ENCODE measurements at places on chromosomes 11 and 22.

GRCh38 chr11:33953289-33953688 lies 61.4 kb upstream of the LMO2 start:
- no peak for DNase-seq

DNA sequence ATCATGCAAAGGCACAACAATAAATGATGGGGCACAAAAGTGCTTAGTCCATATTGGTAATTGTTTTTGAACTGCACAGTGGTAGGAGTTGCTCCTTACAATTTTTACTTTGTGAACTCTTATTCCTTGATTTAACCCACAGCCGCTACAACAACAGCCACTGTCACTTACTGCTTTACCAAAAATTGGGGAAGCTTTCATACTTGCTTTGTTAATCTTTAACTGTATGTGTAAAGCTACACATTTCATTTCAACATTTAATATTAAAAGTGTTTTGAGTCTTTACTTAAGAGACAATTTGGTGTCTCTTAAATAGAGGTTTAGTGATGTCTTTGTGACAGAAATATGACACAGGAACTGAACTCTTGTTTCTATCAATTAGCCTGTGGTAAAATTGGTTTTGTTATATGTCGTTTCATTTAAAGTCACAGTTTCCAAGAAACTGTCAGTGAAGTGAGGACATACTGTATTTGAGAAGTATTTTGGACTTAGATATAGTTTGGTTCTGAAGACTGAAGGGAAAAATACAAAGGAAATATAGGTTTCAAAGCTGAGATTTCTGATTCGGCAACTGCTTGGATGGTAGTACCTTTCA lies 6.5 kb upstream of the IL18BP start:
- no peak for DNase-seq

DNA sequence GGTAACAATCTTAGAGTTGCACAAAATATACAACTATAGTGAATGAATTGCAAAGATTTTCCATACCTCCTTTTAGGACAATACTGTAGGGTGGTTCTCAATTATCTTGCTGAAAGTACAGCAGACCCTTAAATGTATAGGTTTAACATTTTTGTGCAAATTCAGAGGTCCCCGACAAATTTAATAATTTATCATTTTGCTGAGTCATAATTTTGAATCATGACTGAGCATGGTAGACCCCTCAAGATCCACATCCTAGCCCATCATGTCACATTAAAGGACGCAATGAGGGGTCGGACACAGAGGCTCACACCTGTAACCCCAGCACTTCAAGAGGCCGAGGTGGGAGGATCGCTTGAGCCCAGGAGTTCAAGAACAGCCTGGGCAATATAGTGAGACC lies 43.5 kb downstream of the OSBP start:
- no peak for DNase-seq

DNA sequence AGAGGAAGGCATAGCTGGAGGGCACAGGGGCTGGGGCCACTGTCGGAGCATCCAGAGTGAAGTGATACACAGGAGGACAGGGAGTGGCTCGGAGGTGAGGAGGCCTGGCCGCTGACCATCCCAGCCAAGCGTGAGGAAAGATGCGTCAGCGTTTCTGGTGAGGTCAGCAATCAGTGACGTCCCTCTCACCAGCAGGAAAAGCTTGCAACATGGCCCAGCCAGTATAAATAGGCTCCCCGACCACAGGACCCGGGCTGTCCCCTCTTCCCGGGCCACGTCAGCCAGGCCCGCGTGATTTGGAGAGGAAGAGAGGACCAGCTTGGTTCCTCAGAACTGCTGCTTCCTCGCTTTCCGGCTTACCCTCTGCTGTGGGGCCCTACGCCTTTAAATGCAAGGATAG lies 4.2 kb upstream of the OSM start:
- no peak for DNase-seq

GRCh38 chr22:39179401-39179827 lies 26.9 kb upstream of the CBX7 start:
- DNase-seq: no peak

DNA sequence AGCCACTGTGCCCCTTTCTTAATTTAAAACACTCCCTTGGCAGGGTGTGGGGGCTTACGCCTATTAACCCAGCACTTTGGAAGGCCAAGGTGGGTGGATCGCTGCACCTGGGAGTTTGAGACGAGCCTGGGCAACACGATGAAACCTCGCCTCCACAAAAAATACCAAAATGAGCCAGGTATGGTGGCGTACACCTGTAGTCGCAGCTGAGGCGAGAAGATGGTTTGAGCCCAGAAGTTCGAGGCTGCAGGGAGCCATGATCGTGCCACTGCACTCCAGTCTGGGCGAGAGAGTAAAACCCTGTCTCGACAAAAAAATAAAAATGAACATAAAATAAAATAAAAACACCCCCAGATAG lies 45.0 kb downstream of the LINC01488 start:
- DNase-seq: no peak

- DNase-seq: no peak
Observed at GRCh38 chr11:73531386-73531785, 66.5 kb downstream of the FAM168A start.

- DNase-seq: no peak
Observed at GRCh38 chr11:117677729-117678310, 119.2 kb downstream of the DSCAML1 start.

GRCh38 chr22:17229991-17230630 lies 10.9 kb upstream of the ADA2 start:
- no peak for DNase-seq

DNA sequence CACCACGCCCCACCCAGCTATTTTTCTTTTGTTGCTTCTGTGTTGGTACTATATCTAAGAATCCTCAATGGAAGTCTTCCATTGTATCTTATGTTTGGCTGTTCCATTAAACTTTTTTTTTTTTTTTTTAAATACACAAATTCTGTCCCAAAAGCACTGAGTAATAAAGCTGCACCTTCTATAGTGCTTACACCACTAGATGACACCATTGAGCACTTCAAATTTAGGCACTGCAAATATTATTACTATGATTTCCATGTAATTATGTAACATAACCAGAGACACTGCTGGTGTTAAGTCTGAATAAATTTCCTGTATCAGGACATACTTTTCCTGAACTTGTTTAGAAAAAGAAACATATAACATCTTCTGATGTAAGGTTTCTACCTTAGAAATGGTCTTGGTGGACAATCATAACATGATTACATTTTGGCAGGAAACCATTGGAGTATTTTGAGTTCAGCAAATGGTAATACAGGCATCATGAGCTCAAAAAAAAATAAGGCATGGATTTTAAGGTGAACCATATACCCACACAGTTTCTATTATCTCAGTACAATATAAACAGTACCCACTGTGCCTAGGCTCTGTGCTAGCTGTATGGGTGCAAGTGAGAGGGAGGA lies 110.5 kb downstream of the ATG16L2 start:
- no peak for DNase-seq

DNA sequence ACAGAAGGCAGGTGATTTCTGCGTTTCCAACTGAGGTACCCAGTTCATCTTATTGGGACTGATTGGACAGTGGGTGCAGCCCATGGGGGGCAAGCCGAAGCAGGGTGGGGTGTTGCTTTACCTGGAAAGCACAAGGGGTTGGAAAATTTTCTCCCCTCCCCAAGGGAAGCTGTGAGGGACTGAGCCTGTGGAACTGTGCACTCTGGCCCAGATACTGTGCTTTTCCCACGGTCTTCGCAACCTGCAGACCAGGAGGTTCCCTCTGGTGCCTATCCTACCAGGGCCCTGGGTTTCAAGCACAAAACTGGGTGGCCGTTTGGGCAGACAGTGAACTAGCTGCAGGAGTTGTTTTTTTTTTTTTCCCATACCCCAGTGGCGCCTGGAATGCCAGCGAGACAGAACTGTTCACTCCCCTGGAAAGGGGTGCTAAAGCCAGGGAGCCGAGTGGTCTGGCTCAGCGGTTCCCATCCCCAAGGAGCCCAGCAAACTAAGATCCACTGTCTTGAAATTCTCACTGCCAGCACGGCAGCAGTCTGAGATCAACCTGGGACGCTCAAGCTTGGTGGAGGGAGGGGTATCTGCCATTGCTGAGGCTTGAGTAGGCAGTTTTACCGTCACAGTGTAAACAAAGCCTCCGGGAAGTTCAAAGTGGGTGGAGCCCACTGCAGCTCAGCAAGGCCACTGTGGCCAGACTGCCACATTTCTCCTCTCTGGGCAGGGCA lies 97.2 kb downstream of the JRKL start:
- no peak for DNase-seq

- no peak for DNase-seq
Observed at GRCh38 chr11:89490981-89491690, at the start of gene NOX4. Gene NOX4 (minus strand): TSS chr11:89491375. CDS start chr11:89491246, 129 bp downstream.

GRCh38 chr11:2268729-2269600 lies 1.4 kb downstream of the ASCL2 start:
- peak; percentile 52 for DNase-seq

- no peak for DNase-seq
Observed at GRCh38 chr11:29166306-29166705, 850.5 kb downstream of the KCNA4 start.

DNA sequence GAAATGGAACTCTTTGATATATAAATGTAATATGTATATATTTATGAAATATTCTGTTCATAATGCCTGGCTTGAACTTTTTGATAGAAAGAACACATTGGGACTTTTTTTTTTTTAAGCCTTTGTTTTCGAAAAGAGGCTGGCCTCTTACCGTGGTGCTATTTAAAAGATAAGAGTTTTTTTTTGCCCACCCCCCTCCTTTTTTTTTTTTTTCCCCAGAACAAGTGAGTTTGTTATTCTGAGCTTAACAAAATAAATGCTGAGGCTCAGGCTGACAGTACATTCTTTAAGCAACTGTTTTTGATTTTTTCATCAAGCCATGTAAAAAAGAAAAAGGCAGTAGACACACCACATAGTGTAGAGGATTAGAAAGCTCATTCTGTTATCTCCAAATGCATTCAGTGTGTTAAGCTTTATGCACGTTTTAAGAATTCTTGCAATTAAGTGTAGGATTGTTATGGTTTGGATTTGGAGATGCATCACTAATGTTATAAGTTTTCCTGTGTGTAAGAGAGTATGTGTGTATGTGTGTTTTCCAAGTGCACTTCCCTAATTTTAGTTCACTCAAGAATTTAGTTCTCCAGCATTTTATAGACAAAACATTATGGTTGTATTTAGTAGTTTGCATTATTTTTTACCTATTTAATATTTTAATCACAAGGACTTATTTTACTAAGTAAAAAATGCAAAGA lies 12.0 kb downstream of the PDHX start:
- no peak for DNase-seq

- DNase-seq: no peak
Observed at GRCh38 chr11:61713464-61713863, 33.3 kb downstream of the DAGLA start.

All from activated CD4-positive, alpha-beta T cell treated with anti-CD3 and anti-CD28 coated beads, Interleukin-2, amount 50 U/mL, for 1 hour (primary cell).